Kidney capillary endothelial cell (primary cell): ENCODE measurements at places on chromosomes 12 and 14.

DNA sequence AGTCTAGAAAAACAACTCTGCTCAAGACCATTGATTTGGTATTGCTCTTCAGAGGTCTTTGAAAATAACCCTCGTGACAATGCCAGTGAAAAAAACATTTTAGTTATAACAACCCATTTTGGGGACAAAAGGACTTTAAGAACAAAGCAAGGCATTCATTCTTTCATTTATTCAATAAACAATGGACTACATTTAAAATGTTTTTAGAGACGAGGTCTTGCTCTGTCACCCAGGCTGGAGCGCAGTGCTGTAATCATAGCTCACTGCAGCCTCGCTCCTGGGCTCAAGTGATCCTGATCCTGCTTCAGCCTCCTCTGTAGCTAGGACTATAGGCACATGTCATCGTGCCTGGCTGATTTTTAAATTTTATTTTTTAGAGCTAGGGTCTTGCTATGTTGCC is 7.7 kb upstream of the KICS2 start:
- DNase-seq = no peak

DNA sequence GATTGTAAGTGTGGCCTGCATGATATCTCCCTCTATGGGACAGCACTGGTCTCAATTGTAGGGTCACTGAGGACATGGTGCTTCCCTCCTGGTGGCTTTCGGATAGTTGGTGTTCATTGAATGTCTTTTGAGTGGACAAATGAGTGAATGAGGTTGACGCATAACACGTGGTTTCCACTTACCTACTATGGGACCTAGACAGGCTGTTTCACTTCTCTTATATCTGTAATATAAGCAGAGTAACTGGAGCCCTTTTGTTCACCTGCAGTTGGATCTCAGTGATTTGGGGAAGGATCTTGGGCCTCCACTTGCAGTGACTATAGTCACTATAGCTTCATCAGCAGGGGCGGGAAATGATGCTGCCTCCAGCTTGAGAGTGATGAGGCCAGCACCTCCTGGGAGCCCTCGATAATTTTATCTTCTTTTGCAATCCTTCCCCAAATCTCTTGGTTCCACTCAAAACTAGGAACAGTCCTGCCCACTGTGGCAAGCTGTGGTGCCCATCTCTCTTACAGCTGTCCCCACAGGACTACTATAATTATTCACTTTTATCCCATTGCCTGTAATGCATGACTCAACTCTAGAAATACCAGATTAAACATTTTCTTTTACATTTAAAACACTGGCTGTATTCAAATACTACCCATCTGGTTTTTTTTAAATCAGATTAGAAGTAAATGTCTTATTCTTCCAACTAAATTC is 242.9 kb downstream of the CHST11 start:
- DNase-seq = no peak

- peak; percentile 77 for DNase-seq
These were observed at the start of gene TAMALIN for GRCh38 chr12:52006726-52007157. TSS of gene TAMALIN (plus strand) at chr12:52006946. CDS start at chr12:52007020, 74 bp downstream.

DNA sequence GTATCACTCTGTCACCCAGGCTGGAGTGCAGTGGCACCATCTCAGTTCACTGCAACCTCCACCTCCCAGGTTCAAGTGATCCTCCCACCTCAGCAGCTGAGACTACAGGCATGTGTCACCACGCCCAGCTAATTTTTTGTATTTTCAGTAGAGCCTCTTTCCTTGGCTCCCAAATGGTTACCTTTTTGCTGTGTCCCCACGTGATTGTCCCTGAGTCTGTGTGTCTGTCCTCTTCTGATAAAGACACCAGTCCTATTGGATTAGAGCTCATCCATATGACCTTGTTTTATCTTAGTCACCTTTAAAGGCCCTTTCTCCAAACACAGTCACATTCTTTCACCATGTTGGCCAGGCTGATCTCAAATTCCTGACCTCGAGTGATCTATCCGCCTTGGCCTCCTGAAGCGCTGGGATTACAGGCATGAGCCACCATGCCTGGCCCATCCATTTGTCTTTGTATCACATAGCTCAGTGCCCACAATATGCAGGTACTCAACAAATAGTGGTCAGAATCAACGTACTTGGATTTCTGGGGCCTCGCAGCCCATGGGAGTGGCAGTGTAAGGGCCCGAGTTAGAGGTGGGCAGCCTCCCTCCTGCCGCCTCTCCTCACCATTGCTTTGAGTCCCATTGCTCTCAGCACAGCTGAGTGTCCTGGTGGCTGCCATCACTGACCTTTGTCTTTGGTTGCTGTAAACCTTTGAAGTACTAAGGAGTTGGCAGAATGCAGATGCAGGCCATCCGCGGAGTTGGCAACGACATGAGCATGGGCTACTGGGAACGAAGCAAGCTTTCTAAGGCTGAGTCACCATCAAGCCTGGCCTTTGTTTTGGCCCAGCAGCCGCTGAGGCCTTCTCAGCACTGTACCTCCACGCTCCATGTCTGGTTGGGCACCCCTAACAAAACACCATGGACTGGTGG is 9.3 kb downstream of the TPCN1 start:
- DNase-seq = no peak

GRCh38 chr12:120139958-120140357 is 23.4 kb upstream of the RAB35 start:
- no peak for DNase-seq

DNA sequence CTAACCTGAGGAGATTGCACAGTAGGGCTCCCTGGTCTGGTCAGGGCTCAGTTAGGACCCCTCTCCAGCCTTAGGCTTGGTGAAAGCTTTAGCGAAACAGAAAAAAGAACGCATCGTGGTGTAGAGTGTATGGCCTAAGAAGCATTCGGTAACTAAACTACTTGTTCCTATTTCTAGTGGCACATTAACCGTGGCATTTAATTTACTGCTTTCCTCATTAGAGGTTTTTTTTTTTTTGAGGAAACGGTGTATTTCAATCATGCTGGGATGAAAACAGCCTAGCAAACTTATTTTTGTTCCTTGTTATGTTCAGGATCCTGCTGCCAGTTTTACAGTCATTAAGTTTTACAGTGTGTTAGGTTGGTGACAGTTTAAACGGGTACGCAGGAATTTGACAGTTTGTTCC is 518 bp upstream of the OSBPL8 start:
- no peak for DNase-seq

GRCh38 chr14:96895658-96896271 is 98.6 kb downstream of the VRK1 start:
- no peak for DNase-seq

DNA sequence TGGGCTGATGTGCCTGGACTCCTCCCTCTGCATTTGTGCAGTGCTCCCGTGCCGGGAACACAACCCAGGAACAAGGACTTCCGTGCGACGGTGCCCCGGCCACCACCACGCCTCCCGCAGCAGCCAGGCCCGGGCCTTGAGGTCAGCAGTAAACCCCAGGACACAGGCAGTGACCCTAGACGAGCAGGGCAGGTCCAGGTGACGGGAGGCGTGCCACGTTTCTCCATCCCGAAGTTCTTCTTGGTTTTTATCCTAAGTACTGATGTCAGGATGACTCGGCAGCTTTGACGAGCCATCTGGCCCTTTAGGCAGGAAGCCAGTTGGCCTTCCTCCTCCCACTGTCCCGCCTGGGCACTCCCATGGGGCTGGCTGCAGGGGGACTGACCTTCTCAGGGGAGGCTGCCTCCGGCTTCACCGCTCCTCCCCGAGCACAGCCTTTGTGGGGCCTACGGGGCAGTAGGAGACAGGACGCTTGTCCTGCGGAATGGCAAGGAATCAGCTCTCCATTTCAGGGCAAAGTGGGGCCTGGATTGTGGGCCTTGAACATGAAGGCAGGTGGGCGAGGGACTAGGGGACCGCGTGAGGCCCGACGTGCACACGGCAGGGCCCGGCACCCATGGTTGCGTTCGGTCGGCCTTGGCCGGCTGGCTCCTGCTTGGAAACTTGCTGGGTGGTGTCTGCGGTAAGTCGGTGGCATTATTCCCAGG is 94.1 kb downstream of the FBXL14 start:
- DNase-seq = peak; percentile 22

DNA sequence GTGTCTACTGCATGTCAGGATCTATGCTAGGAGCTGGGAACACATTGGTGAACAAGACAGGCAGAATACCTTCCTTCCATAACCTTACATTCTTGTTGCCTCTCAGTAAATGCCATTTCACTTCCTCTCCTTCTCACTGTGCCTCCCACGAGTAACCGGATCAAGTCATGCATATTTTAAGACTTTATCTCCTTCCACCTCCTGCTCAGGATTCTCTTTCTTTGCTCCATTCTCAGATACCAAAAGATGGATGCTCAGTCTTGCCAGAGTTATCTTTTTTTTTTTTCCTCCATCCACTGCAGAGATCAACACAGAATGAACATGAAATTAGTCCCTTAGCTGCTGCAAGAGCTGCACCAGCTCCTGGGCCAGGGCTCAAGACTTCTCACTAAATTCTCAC is 20.0 kb upstream of the APPL2 start:
- DNase-seq = no peak

- no peak for DNase-seq
These were observed 29.5 kb downstream of the VPS37B start for GRCh38 chr12:122866379-122866778.

GRCh38 chr12:49208676-49209075 is 19.8 kb upstream of the TUBA1A start:
- DNase-seq = no peak

- DNase-seq = no peak
These were observed 691.8 kb downstream of the FLRT2 start for GRCh38 chr14:86221755-86222154.

DNA sequence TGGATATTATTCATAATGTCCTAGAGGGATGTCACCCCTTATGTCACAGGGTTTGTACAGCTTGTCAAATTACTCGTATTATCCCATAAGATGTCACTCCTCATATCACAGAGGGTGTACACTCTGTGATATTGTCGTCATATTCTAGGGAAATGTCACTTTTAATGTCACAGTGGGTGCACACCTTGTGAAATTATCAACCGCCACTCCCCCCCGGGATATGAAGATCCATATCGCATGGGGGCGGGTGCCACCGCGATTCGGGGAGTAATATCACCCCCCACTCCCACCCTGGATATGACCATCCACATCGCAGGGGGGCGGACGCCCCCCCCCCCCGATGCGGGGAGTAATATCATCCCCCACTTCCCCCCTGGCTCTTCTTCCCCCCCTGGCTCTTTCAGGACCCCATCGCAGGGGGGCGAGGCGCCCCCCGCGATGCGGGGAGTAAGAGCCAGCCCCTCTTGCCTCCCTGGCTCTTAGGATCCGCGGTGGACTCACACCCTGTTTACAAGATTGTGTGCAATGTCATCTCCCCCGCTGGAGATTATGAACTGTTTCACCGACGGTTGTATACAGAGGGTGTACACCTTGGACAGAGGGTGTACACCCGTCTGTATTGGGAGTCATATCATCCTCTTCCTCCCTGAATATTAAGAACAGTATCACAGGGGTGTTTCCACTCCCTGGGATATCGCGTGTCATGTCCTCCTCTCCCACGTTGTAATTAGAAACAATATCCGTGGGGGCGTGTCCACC is 92.8 kb downstream of the FRMD6 start:
- no peak for DNase-seq

DNA sequence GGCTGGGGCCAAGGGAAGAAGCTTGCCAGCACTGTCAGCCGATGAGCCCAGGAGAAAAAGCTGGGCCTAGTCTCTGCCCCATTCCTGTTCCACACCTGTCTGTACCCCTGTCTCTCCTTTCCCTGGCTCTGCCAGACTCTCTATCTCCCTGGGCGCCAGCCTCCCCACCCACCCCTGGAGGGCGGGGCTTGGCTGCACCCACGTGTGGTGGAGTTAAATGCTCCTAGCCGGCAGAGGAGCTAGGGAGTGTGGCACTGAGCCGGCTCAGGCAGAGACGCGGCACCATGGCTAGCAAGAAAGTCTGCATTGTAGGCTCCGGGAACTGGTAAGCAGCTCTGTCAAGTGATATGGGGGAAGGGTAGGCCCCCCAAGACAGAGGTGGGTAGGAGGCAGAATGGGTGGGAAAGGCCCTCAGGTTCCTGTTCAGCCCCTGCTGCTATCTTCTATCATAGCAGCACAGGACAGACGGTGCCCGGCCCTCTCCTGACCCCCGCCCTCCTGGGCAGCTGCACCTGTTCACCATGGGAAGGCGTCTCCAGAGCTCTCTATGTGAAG is at the start of gene GPD1:
Gene GPD1 (plus strand): TSS at position 242 of the 555 bp plus-strand sequence. CDS start 43 bp downstream, at position 285.
- no peak for DNase-seq
